ENCODE measurements at places on chromosomes 3 and 15.

- peaks cover 4% of the 10 kb centered on the region for H3K4me1 ChIP-seq
- H3K36me3 ChIP-seq: peaks cover 11% of the 10 kb centered on the region
- DNase-seq: no peak
- no peaks in the 10 kb centered on the region for H3K27me3 ChIP-seq
- no peak overlapping the region for H3K4me3 ChIP-seq
- H3K27ac ChIP-seq: no peak overlapping the region
Measured at GRCh38 chr15:67462875-67463274, 58.1 kb upstream of the C15orf61 start.

- no peaks in the 10 kb centered on the region for H3K36me3 ChIP-seq
- no peaks in the 10 kb centered on the region for H3K4me1 ChIP-seq
- no peak overlapping the region for H3K27ac ChIP-seq
Measured at GRCh38 chr3:28859897-28860296, 421.0 kb upstream of the RBMS3 start.

GRCh38 chr3:11768604-11769003 is 78.1 kb downstream of the TAMM41 start:
- H3K27me3 ChIP-seq: no peaks in the 10 kb centered on the region
- peaks cover 9% of the 10 kb centered on the region for H3K36me3 ChIP-seq
- peaks cover 12% of the 10 kb centered on the region for H3K4me1 ChIP-seq
- no peak overlapping the region for H3K27ac ChIP-seq
- H3K4me3 ChIP-seq: no peak overlapping the region

DNA sequence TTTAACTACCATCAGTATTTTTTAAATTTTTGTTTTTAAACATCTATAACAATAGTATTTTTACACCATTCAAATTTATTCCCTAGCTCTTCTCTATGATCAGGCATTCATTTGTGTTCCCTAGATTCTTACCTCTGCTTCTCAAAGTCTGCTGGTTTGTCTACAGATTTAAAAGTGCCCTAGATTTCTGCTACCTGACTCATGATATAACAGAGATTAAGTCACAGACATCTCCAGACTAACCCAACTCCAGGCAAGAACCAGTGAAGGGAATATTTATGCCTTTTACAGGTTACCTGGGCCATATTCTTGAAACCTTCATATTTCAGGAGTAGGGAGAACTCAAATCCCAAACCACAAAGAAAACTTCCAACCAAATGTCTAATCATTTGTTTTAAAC is 38.8 kb downstream of the ADAM10 start:
- no peak overlapping the region for H3K4me3 ChIP-seq
- H3K27me3 ChIP-seq: no peaks in the 10 kb centered on the region
- no peak overlapping the region for H3K27ac ChIP-seq
- no peak for DNase-seq
- H3K36me3 ChIP-seq: peaks cover 7% of the 10 kb centered on the region

- H3K27ac ChIP-seq: no peak overlapping the region
- H3K4me1 ChIP-seq: no peaks in the 10 kb centered on the region
- no peak for DNase-seq
- no peaks in the 10 kb centered on the region for H3K36me3 ChIP-seq
- H3K27me3 ChIP-seq: no peaks in the 10 kb centered on the region
- no peak overlapping the region for H3K4me3 ChIP-seq
Measured at GRCh38 chr3:64411101-64411500, 185.8 kb upstream of the PRICKLE2 start.
